ENCODE measurements at places on chromosomes 1 and 21.
A peak's percentile ranks its signal among the peaks of the same experiment; 100 is the strongest.

DNA sequence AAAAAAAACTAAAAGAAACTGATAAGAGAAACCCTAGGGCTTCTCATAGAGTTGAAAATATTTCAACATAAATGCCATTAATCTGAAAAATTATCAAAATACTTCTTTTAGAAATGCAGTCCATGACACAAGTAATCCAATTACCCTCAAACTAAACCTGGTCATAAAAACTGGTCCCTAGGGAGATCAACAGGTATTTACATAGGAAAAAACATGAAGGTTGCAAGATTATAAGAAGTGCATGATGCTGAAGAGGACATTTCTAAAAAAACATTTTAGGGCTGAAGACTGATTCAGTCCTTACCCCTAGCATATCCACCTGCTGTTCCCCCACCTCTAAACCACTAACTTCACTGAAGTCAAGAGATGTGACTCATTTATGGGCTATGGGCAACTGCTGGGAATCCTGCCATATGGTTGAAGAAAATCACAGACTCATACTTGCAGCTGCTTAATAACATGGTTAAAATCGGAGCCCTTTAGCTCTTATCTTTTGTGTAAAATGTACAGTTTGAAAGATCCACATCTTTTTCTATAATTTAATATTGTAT, 131.0 kb upstream of the RUNX1 start:
- DNase-seq = no peak

DNA sequence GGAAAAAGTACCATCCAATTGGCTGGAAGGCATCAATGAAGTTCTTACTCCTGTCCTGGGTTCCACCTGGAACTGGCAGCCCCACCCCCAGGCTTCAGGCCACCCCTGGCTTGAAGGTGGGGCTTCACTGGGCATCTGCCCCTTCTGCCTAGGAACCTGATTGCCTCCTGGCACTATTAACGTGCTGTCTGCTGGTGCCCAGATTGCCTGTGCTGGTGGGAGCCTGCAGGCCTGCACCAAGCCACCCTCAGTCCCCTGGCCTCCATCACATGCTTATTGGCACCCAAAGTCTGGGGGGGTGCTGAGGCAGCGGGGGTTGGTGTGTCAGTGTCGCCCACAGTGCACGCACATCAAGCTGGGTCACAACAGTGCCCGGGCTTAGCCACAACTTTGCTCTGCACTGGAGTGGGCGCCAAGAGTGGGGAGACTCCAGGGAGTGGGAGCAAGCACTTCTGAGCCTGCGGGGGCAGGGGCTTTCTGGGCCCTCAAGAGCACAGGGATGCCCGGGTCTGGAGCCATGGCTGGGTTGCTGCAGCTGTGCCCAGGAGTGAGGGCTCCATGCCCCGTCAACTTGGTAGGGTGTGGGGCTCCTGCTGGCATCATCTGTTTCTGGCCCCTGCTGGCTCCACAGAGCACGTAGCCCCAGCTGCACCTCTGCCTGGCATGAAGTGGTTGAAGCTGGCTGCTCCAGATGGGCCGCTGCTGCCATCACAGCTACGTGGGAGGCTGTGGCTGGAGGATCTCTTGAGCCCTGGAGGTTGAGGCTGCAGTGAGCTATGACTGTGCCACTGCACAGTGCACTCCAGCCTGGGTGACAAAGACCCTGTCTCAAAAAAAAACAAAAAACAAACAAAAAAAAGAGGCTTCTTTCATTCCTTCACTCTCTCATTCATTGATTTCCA, 4.1 kb upstream of the LSM10 start:
- DNase-seq = no peak

DNA sequence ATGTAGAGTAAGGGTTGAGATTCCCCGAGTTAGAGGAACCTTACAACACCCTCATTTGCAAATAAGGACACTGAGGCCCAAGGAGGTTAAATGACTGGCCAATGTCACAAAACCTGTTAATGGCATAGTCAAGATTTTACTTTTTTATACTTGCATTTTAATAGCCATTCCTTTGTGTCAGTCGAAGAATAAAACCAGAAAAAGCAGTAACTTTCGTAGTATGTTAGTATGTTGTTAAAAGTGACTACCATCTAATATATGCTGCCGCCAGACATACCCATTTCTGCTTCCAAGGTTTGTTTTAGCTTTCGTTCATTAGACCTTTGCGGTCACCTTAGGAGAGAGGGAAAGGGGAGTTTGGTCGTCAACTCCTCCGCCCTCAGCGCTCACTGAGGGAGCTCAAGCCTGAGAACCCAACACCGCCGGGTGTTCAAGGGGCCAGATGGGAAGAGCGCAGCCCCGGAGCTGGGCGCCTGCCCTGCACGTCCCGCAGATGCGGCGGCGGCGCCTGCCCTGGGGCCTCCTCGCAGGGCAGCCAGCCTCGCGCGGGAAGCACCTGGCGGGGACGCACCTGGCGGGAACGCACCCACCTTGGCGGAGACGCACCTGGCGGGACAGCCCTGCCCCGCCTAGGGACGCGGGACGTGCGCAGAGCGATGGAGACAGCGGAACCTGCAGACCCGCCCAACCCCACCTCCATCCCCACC, 466 bp downstream of the VPS26C start:
- DNase-seq = peak; percentile 39

- DNase-seq = no peak
Observed at GRCh38 chr1:197696372-197696771, 78.9 kb downstream of the DENND1B start.

Measured in NCI-H1694 treated with DMSO at 0.1 percent for 48 hours (cell line).